ENCODE measurements at places on chromosomes 2 and 18.

- DNase-seq = no peak
These were observed 26.9 kb downstream of the CENPO start for GRCh38 chr2:24820175-24820513.

GRCh38 chr18:58671111-58671631 is at the start of gene MALT1:
MALT1 (plus strand) TSS chr18:58671465; CDS start chr18:58671644, 179 bp downstream.
- DNase-seq = peak; percentile 65

DNA sequence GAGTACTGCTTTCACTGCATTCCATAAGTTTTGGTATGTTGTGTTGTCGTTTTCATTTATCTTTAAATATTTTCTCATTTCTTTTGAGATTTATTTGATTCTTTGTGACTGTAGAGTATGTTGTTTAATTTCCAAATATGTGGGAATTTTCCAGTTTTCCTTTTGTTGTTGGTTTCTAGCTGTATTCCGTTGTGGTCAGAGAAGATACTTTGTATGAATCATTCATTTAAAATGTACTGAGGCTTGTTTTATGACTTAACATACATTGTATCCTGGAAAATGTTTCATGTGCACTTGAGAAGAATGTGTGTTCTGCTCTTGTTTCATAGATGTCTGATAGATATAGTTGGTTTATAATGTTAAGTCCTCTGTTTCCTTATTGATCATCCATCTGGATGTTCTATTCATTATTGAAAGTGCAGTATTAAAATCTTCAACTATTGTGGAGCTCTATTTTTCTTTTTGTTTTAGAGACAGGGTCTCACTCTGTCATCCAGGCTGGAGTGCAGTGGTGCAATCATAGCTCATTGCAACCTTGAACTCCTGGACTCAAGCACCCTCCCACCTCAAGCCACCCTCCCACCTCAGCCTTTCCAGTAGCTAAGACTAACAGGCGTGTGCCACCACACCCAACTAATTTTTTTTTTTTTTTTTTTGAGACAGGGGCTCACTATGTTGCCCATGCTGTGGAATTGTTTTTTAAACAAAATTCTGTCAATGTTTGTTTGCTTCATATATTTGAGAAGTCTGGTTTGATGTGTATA is 96.8 kb downstream of the TAF4B start:
- no peak for DNase-seq

DNA sequence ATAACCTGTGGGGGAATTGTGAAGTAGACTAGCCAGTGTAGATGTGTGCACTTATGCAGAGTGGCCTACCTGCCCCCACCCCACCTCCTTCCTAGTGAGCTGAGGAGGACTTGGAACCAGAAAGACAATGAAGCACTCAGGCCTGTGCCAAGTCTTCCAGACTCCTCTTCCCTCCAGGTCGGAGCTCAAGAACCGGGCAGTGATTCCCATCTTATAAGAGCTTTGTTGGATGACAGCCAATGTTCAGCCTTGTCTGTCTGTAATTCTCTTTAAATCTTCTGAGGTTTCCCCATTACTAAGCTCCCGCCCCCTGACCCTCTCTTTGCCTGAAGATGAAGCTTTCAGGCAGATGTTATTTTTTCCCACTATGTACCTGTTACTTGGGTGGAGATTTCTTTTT is 121.0 kb downstream of the SMAD2 start:
- DNase-seq = no peak

- no peak for DNase-seq
These were observed 32.8 kb downstream of the INPP4A start for GRCh38 chr2:98477506-98477905.

Measured in smooth muscle cell of the brain vasculature (primary cell).